ENCODE measurements at places on chromosomes 5 and 9. TPM values are rescaled to one million over a fixed set of nuclear protein-coding genes. Genes with fewer than 3 reads are reported as not detected.

GRCh38 chr5:172441262-172441751 lies 13.0 kb downstream of the SH3PXD2B start:
- DNase-seq, result no peak

- DNase-seq, result no peak
Observed at GRCh38 chr9:112719241-112719691, 1.3 kb upstream of the INIP start.

DNA sequence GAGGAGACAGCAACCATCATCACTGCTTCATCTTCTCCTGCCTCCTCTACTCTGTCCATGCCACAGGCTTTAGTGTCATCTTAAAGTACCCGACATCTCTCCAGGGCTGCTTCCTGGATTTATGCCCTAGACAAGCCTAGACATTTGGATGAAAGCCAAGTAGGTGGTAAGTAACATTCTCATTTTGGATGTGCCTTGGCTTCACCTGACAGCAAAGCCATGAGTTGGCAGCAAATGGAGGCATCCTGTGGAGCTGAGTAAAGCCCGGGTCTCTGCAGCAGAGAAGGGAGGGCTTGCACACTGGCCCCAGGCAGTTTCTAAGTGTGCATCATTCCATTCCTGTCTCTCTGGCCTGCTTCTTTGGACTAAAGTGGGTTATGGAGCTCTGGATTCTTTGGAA lies 299.1 kb downstream of the DMAC1 start:
- no peak for DNase-seq

The ZFP37 gene
- 0.28 TPM for total RNA-seq

The WWC1 gene
- total RNA-seq, result 9.6 TPM

GRCh38 chr5:80387063-80387768 lies 20.6 kb upstream of the ZFYVE16 start:
- DNase-seq, result no peak

The C8G gene
- 755 TPM for total RNA-seq

- no peak for DNase-seq
Observed at GRCh38 chr5:174187481-174187880, 142.0 kb downstream of the NSG2 start.

- DNase-seq, result no peak
Observed at GRCh38 chr5:55234121-55234700, 803 bp upstream of the CCNO start.

- no peak for DNase-seq
Observed at GRCh38 chr5:99590806-99591205, 662.0 kb upstream of the CHD1 start.

The FRMD3 gene
- 0.37 TPM for total RNA-seq
